Neural progenitor cell (in vitro differentiated cells): ENCODE measurements at places on chromosomes 4 and X. TPM values are rescaled to one million over a fixed set of nuclear protein-coding genes. Genes with fewer than 3 reads are reported as not detected.
A peak's percentile ranks its signal among the peaks of the same experiment; 100 is the strongest.

The F8A3 gene
- 0.73 and 3.5 TPM in 2 replicates for total RNA-seq

GRCh38 chr4:8473920-8474590 lies 33.5 kb downstream of the TRMT44 start:
- DNase-seq, result no peak

The HS6ST2 gene
- 36.8 and 43.2 TPM in 2 replicates for total RNA-seq

The PNMA5 gene
- total RNA-seq, result not detected in 2 replicates

- peak; percentile 9 for DNase-seq
Measured at GRCh38 chrX:151488677-151489076, 74.8 kb upstream of the PASD1 start.

- DNase-seq, result no peak
Measured at GRCh38 chr4:7829652-7830580, 109.7 kb downstream of the AFAP1 start.

The PLP1 gene
- 106 and 107 TPM in 2 replicates for total RNA-seq
